ENCODE measurements at places on chromosomes 4 and X.

DNA sequence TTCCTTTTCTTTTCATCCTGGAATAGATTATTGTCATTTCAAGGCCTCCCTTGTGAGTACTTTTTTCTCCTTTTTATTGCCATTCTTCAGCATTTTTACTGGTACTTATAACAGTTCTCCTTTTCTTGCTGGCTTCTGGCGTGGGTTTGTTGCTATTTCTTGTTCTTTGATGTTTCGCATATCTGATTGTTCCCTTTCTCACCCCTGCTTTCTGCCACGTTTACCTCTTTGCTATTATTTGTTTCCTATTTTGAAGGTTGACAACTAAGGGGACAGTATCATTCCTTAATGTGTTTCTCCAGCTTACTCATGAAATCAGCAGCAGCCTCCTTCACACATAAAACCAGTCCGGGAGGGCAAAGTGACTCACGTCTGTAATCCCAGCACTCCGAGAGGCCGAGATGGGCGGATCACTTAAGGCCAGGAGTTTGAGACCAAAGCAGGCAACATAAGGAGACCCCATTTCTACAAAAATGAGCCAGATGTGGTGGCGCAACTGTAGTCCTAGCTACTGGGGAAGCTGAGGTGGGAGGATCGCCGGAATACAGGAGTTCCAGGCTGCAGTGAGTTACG, 72.6 kb downstream of the DMD start:
- DNase-seq, result no peak

- DNase-seq, result no peak
Measured at GRCh38 chr4:149765630-149766029, 50.0 kb downstream of the IQCM start.

DNA sequence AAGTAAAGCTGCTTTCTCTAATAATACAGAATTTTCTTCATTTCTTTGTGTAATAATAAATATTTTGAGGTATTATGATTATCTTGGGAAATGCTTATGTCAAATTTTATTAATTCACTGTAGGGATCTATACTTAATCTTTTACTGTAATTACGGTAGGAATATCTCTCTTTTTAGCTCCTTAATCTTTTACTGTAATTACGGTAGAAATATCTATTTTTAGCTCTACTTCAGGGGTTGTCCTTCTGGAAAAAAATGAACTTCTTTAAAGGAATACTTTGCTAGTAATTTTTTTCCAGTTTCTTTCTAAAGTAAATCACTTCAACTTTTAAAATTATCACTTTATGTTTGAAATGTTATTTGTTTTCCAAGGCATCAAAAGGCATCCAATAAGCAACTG, 2229.4 kb upstream of the AGA start:
- no peak for DNase-seq

DNA sequence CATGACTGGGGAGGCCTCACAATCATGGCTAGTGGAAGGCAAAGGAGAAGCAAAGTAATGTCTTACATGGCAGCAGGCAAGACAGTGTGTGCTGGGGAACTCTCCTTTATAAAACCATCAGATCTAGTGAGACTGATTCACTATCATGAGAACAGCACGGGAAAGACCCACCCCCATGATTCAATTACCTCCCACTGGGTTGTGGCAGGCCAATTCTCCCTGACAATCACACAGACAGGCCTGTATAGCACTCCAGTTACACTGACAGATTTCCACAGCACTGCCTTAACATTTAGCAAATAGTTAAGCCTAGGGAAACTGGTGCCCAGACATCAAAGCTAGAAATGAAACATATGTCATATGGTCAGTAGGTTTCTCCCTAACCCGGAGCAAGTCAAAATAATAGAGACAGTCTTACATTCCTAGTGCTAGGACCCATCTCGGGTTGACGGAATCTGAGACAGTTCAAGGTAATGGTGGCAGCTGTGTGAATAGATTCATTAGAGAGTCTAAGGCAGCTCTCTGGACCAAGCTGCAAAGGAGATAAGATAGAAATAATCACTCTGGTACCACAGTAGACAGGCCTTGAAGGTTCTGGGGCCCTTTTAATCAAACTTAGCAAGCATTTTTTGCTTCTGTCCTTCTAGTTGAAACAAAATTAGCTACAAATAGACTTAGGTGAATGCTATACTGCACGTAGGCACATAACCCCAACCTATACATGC, 9.4 kb upstream of the HERC5 start:
- DNase-seq, result no peak

- DNase-seq, result no peak
Measured at GRCh38 chr4:12084690-12085089, 656.0 kb upstream of the HS3ST1 start.

DNA sequence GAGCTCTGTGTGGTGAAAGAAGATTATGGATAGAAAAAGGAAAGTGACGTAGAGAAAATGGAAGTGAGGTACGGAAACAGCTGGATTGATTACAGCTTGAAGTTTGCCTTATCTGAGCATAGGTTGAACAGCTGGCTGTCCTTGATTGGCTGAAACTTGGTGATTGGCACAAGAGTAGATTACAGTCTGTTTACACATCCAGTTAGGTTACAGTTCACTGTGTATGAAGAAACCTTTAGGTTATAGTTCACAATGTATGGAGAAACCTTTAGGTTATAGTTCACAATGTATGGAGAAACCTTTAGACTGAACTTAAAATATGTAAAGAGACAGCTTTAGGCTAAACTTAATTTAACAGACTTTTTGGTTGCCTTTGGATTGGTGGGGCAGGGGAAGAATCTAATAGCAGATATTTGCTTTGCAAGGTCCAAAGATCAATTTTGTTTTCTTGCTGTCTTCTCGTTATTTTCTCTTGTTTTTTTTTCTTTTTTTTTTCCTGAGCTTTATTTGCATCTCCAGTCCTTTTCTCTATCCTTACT, 15.6 kb upstream of the ART3 start:
- no peak for DNase-seq

GRCh38 chrX:28981952-28982351, 394.7 kb downstream of the IL1RAPL1 start:
- no peak for DNase-seq

GRCh38 chrX:153499876-153500275, 5.1 kb downstream of the BGN start:
- DNase-seq, result no peak

- no peak for DNase-seq
Measured at GRCh38 chr4:168269896-168270295, 48.7 kb downstream of the DDX60 start.

DNA sequence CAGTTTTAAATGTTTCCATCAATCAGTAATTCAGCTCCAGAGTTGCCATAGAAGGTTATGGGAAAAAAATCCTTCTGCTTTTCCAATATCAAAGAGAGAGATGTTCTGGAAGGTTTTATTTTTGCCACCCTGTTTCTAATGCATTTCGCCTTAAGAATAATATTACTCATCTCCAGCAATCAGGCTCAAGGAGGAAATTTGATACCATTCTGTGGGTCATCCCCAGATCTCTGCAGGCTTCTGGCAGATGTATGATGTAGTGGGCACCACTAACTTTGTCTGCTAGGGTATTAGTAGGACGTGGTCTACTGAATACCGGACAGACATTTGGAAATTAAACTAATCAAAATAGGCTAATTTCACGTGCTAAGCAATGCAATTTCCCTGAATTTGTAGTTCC, 645.4 kb upstream of the TENM3 start:
- DNase-seq, result no peak

GRCh38 chr4:15947684-15948083, 9.1 kb upstream of the FGFBP1 start:
- no peak for DNase-seq

GRCh38 chrX:149528381-149528780, 12.4 kb upstream of the EOLA1 start:
- DNase-seq, result no peak

GRCh38 chrX:48996969-48997368, 5.1 kb downstream of the GRIPAP1 start:
- DNase-seq, result no peak

DNA sequence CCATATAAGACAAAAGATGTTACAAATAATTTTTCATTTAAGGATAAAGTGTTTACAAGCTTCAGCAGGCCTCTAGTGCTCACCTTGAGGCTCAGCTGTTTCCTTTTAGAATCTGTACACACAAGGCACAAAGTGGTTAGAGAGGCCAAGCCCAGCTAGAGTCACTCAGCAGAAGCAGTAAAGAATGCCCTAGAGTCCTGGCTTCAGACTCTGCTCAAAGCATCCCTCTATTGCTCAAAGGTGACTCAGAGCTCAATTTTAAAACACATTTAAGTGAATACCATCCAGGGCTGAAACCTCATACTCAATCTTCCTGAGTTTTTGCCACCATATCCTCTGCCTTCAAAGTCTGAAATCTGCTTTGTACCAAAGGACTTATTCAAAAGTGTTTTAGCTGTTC, 22.6 kb upstream of the PHF8 start:
- DNase-seq, result no peak

DNA sequence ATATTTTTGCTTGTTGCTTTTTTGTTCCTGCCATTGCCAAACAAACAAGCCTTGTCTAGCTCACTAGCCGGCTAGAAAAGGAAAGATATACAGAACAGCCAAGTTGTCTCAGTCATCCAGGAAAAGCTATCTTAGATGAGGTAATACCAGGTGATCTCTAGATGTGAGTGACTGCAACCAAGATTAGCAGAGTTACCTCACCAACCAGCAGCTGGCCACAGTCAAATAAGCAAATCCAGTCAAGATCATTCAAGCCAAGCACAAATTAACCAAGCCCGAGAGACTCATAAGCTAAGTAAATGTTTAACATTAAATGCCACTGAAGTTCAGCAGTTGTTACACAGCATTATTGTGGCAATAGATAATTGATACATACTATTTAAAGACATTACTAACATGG, 108.6 kb downstream of the CENPC start:
- no peak for DNase-seq

DNA sequence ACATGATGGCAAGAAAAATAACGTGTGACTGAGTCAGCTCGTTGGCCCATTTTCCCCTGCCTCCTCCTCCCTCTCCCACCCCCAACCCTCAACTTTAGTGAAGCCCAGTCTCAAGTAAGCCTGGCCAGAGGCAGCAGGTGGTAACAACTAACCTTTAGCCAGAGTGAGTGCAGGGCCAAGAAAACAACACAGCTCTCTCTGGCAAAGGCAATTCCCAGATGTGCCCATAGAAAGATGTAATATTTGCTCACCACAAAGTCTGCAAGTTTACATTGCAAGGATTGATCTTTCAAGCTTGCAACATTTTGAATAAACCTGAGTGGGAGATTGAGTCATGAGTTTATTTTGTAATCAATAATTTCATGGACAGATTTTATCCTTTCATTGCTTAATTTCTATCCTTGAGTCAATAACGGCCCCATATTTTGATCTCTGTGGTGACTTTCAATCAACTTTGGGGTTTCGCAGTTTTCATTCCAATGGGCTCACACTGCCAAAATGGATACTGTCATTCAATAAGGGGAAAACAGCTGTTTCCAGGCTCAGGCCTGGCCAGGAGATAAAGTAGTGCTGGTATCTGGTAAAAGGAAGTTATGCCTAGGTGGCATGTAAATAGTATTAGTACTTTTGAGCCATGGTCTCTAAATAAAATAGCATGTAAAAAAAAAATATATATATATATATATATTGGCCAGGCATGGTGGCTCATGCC, 130.7 kb upstream of the TMEM164 start:
- no peak for DNase-seq

DNA sequence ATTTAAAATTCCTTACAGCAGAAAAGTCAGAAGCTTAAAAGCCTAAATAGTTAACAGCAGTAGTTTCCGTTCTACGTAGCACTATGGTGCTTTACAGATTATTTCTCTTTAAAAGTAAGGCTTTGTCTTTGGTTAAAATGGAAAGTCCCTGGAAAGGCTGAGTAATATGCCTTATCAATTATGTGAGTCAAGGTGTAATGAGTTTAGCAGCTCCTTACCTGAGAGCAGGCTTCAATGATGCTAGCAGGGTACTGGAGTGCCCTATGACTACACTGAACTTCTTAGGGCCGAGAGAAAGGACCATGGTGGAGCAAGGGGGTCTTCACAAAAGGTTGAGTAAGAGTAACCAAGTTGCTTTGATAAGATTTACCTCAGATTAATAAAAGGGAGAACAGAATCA, 12.6 kb upstream of the NKX6-1 start:
- DNase-seq, result no peak

DNA sequence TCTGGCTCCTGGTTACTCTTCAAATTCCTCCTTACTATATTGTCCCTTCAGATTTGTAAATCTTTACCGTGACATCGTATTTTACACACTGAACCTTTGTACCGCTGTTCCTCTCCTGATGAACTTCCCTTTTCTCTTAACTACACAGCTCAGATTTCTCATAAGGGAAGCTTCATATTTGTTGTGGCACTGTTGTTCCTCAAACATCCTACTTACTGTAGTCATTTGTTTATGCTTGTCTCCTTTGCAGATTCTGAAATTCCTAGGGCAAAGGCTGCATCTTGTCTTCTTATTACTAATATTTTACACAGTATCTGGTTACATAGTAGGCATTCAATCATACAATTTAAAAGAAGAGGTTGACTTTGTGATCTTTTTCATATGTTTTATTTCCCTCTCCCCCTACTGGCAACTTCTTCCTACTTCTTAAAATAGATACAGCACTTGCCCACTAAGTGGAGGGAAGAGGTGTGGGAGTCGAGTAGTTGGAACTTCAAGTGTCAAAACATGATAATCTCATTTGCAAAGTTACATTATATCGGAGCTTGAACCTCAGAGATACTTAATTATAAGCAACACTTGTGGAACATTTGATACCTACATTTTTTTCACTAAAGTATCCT, 50.0 kb downstream of the TET2 start:
- DNase-seq, result no peak

DNA sequence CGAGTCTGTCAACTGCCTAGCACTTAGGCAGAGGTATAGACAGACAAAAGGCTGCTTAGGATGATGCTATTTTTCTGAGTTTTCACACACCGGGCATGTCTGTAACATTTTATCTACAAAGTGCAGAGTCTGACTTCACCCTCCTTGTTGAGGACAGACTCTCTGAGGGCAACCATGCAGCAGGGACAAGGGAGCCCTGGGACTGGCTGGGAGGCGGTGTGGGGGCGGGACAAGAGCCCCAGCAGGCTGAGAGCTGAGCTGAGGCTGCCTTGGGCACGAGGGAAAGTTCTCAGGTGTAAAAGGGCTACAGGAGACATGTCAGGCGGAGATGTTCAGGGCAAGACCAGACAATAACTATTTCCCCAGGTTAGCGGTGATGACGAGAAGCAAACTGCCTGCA, 81.6 kb downstream of the GATB start:
- DNase-seq, result no peak

GRCh38 chrX:44400588-44400987, 57.1 kb upstream of the EFHC2 start:
- no peak for DNase-seq

DNA sequence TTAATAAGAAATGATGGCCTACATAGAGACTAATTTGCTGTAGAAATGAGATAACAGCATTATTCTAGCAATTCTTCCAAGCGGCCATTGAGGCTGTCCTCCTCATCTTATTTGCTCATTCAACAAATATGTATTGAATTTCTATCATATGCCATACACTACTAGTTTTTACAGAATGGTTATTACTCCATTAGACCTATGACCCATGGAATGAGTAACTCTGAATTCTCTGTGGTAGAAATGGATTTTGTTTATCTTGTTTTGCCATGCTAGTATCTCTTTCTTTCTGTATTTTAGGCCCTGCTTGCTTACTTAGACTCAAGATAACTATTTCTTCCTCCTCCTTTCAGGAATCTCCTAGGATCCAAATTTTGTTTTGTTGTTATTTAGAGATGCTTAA, 103.5 kb downstream of the RPA4 start:
- no peak for DNase-seq

GRCh38 chr4:154033921-154034320, 245.0 kb upstream of the SFRP2 start:
- no peak for DNase-seq
